ENCODE measurements at places on chromosomes 2 and 18. TPM values are rescaled to one million over a fixed set of nuclear protein-coding genes. Genes with fewer than 3 reads are reported as not detected.

The CYTIP gene
- 108 TPM for polyA plus RNA-seq

The LDLRAD4 gene
- polyA plus RNA-seq: 13.8 TPM

The MALL gene
- polyA plus RNA-seq: not detected

The HOXD13 gene
- polyA plus RNA-seq: not detected

The DSG1 gene
- polyA plus RNA-seq: not detected

The SCYGR4 gene
- not detected for polyA plus RNA-seq

The SIGLEC15 gene
- 7.8 TPM for polyA plus RNA-seq

The CCDC85A gene
- not detected for polyA plus RNA-seq

The CTAGE1 gene
- not detected for polyA plus RNA-seq

The MYL12B gene
- 814 TPM for polyA plus RNA-seq

The ARHGAP15 gene
- 50.7 TPM for polyA plus RNA-seq

The CELF4 gene
- polyA plus RNA-seq: not detected

The FEV gene
- not detected for polyA plus RNA-seq

The OSBPL6 gene
- not detected for polyA plus RNA-seq

The MORN2 gene
- polyA plus RNA-seq: 5.8 TPM

The AFF3 gene
- 0.17 TPM for polyA plus RNA-seq

The EVX2 gene
- not detected for polyA plus RNA-seq

The GPATCH11 gene
- polyA plus RNA-seq: 5.7 TPM

The THOC1 gene
- 8.9 TPM for polyA plus RNA-seq

The NDC80 gene
- polyA plus RNA-seq: not detected

Measured in CD14-positive monocyte (primary cell).